CD8-positive, alpha-beta memory T cell (primary cell): ENCODE measurements at places on chromosomes 13 and 19. TPM values are rescaled to one million over a fixed set of nuclear protein-coding genes. Genes with fewer than 3 reads are reported as not detected.

Gene F10
- total RNA-seq, result not detected

Gene ATXN8OS
- total RNA-seq, result not detected

Gene RUBCNL
- not detected for total RNA-seq

Gene VAV1
- total RNA-seq, result 51.9 TPM

DNA sequence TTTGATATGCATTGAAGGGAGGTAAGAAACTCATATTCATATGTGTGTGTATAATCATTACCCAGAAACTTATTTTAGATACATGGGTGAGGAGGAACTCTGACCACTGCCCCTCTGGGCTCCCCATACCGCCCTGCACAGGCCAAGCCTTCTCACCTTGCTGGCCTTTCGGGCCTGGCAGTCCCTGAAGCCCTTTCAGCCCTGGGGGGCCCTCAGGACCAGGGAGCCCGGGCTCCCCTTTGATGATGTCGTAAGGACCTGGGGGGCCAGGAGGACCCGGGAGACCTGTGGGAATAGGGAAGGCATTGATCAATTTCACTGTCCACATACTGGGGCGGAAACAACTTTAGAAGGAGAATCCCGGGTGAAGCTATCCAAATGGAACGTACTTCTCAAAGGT is 142.3 kb downstream of the COL4A1 start:
- DNase-seq, result no peak

DNA sequence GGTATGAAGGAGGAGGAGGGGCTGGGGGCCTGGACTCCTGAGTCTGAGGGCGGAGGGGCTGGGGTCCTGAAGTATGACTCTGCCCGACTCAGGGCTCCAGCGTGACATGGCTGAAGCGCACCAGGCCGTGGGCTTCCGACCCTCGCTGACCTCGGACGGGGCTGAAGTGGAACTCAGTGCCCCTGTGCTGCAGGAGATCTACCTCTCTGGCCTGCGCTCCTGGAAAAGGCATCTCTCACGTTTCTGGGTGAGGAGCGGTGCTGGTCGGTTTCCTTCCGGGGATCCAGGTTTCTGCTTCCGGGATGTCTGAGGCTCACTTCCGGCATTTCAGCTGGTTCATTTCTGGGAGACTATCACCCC is 1.2 kb downstream of the CPT1C start:
- DNase-seq, result no peak

- no peak for DNase-seq
Observed at GRCh38 chr13:40189898-40190630, 476.4 kb downstream of the FOXO1 start.

GRCh38 chr13:28590461-28590860 is 68.5 kb upstream of the POMP start:
- no peak for DNase-seq

- DNase-seq, result no peak
Observed at GRCh38 chr13:43072394-43072793, 49.0 kb downstream of the DNAJC15 start.

DNA sequence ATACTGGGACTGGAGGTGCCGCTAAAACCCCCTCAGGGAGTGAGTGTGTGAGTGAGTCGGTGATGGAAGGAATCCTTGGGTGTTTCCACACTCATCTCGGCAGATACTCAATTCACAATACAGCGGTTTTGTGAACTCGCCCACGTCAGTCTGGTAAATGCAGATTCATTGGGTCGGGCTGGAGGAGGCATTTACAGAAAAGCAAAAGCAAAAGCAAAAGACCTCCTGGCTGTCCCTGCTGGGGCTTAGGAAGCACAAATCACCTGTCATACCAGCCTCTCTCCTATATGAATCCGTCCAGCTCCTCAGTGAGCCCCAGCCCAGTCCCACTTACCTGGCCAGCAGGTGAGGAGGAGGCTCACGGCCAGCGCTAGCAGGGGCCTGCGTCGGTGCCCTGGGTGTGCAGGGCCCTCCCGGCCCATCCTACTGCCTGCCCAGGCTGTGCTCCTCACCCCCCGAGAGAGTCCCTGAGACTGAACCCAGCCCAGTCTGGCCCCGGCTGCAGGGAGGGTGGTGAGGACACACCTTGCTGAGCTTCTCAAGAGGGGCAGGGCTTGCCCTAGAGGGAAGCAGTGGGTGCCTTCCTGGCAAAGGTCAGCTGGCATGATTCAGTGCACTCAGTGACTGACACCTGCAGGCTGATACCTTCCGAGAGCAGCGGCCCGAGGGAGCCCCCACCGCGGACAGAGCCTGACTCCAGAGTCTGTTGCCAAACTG is at the start of gene MUC16:
MUC16 (minus strand) TSS at position 475 of the 717 bp plus-strand sequence.
- no peak for DNase-seq

DNA sequence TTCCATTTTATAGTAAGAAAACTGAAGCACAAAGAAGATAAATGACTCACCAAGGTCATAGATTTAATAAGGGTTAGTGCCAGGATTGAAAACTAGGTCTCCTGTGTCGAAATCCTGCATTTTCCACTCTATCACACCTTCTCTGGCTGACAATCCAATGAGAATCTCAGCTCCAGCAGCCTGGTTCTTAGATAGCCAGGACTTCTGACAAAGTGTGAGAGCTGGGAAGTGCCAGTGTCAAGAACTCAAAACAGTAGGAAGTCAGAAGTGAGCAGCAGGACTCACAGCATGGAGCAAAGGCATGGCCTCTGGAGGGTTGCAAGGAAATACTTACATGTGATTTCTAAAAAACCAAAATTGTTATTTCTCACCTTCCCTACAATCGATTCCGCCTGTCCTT is 24.3 kb downstream of the KCTD12 start:
- DNase-seq, result no peak

- DNase-seq, result no peak
Observed at GRCh38 chr19:35330475-35330874, 1.5 kb downstream of the CD22 start.

DNA sequence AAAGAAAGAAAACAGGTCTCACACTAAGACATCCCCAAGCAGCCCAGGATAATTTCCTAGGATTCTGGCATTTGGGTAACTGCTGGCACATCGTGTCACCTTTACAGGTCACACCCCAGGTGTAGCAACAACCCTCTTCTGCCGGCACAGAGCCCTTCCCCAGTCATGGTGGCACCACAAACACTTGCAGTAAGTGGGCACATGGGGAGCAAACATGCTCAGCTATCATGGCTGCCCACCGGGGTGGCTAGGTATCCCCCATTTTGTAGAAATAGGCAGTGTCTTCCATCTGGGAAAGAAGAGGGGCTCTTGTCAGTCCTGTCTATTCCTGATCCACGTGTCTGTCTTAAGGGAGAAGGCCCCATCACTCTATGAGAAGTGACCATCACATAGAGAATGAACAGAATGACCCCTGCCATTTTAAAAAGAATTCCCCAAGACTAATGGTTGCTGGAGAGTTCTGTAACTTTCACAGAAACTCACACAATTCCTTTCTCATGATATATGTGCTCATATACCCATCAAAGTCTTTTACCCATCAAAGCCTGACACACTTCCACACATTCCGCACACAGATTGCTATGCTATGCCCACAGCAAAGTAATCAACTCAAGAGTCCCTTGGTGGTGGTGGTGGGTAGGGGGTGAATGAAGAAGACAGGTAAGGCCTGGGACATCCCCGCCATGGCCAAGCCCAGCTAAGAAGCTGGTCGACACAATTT is 33.3 kb downstream of the BRD4 start:
- no peak for DNase-seq

- DNase-seq, result no peak
Observed at GRCh38 chr19:32619051-32619685, 38.2 kb downstream of the PDCD5 start.
